ENCODE measurements at places on chromosomes 3 and 15.

GRCh38 chr15:83449250-83449671 is 2.1 kb downstream of the SH3GL3 start:
- no peak for DNase-seq

GRCh38 chr3:102089239-102089638 is 239.9 kb downstream of the NFKBIZ start:
- DNase-seq, result no peak

DNA sequence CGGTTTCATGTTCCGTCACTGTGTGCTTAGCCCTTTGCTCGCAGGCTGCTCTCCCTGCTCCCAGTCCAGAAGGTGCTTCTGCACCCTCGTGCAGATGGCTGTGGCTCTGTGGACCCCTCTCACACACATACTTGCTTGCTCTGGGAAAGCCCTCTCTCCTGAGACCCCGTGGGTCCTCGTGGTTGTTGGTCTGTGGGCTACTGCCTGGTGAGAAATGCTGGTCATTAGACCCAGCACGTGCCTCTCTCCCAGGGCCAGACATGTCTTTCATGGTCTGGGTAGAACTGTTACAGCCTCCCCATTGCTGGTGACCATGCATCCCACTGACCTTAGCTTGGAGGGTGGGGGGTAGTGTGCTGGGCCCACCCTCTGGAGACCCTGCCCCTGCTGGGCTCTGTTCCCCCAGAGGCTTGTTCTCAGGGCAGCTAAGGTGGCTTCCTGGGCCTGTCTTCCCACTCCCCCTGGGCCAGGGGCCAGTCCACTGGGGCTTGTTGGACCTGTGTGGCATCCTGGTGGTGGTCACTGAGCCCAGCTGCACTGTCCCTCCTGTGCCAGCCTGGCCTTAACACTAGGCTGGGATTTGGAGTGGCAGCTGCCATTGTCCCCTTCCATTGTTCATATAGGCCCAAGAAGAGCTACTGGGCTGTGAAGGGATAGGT is 10.6 kb downstream of the C15orf39 start:
- DNase-seq, result no peak

DNA sequence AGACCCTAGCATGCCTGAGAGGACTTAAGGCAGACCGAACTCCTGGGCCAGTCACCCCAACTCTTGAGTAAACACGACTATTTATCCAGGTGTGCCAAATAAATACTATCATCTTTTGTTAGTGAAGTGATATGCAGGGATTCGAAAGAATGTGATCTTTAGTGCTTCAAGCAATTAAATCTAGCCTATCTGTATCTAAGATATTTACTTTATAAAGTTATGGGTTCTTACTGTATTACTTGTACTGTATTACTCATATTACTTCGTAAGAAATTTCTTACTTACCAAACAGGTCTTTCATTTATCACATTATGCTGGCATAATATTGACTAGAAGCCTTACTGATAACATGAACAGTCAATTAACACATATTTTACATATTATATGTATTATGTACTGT is 211.6 kb upstream of the NECTIN3 start:
- DNase-seq, result no peak

DNA sequence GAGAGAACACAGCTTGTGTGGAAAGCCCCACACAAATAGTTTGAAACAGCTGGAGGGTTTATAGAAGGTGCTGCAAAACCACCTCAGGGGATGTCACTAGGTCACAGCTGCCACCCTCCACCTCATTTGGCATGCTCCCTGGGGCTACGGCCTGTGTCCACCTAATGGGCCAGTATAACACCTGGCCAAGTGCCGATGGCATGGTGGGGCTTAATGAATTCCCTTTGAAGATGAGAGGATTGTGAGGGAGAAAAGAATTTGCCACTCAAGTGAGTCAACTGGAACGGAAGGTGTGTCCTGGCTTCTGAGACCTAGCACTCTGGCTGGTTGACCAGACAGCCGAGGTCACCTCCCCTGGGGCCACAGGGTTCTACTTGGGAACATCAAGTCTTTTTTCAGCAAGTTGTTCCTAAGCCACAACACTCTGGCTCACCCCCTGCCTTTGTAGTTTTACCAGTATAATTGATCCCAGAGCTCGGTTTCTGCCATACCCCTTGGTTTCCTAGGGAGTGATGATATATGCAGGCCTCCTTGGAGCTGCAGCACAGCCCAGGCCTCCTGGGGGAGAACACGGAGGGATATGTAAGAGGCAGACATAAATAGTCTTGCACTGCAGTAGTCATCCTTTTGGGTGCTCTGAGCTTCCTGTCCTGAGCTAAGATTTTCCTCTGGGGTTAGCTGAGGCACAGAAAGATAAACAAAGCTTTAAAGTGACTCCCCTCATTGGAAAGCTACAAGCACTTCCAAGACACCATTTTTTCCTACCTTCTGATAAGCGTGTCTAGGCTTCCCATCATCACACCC is 178.2 kb upstream of the LPP start:
- DNase-seq, result no peak

DNA sequence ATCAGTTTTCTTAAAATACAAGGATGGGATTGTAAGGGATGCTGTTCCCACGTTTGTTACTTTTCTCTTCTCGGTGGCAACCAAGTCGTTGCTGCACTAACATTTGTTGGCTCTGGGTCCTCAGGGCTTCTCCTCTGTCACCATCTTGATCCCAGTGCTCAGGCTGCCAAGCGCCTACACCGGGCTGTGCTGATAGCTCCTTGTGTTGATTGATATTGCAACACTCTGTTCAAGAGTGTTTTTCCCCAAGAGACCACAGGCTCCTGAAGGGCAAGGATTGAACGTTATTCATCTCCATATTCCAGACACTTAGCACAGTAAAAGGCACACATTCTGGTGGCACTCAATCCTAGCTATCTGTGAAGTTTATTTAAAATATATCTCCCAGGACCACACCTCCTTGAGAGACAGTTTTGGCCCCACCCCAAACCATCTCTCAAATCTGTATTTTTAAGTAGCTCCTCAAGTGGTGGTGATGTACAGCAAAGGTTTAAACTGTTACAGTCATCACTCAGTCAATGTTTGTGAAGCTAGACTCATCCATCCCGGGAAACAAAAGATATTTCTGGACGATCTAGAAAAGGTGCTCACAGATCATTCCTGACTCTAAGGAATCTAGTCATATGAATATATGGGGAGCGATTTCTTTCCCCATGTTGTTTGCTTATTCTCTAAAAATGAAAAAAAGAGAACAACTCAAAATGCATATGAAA is 38.5 kb upstream of the FOXP1 start:
- no peak for DNase-seq

DNA sequence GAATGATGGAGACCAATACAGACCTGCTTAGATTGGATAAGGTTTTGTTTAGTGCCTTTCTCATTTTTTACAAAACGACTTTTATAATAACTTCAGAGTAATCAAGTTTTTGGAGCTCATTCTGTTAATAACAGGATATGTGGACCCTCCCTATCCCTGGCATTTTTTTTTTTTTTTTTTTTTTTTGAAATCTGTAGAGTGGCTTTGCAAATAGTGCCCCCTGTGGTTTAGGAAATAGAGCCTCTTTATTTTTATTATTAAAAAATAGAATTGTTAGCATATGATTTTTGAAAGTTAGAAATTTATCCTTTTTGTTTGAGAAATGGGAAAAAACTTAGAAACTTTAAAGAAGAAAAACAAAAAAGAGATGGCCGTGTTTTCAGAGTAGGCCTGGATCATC is 11.4 kb downstream of the SKIL start:
- DNase-seq, result no peak

DNA sequence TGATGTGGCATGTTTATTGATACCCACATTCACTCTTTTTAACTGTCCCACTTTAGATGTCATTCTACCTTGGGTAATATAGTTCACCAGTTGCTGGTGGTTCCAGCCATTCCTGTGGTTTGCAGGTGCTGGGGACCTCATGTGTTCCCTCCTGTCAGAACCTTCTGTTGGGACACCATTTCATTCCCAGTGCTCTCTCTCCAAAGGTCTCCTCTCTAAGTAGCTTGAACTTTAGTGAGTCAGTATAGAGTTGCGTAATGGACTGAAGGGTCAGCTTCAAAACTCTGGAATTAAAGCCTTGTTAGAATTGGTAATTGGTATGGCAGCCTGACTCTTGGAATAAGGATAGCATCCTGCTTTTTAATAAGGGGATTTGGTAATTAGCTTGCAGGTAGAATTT is 108.5 kb downstream of the PLCL2 start:
- DNase-seq, result no peak

GRCh38 chr3:120469440-120469839 is 18.6 kb upstream of the FSTL1 start:
- no peak for DNase-seq

DNA sequence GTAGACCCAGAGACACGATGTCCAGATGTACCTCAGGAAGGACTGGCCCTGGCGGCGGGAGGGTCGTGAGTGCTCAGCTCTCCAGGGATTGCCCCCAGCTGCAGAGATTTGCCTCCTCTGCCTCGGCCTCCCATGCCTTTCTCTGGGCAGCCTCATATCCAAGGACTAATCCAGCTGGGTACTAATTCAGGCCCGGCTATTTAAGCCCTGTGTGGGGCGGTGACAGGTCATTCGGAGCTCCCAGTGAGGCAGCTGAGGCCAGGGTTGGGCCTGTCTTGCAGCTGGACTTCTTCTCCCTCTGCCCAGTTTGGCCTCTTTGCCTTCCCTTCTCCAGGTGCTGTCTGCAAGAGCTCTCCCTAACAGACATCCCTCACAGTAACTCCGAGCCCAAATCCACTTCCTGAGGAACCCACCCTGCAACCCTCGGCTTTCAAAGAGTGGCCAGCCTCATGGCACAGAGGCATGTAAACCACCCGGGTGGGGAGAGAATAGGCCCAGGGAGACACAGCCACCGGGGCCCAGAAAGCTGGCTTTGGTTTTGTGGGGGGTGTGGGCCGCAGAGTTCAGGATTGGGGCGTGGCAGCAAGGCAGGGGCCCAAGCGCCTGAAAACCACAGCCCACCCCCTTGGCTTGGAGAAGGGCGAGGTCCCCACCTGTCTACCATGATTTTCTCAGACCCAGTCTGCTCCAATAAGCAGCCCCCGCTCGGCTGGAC is 85.8 kb downstream of the PPCDC start:
- DNase-seq, result no peak

- no peak for DNase-seq
Measured at GRCh38 chr3:193728429-193729087, 135.6 kb downstream of the OPA1 start.

DNA sequence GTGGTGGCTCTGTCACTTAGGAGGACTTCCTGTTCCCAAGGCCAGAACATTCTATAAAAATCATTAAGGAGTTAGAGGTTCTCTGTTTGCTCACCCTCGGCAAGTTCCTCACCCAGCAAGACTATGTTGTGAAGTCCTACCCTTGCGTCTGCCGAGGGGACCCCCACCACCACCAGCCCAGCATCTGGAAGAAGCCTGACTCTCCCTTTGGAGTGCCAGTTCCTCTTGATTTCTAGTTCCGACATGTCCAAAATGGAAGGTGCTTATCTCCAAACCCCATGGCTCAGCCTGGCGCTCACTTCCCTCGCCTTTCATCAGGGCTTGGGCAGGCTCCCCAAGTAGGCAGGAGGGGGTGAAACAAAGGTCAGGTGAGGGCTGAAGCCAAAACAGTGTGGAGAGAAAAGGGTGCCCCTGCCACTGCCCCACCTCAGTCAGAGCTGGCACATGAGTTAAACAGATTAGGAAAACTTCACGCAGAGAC is 41.0 kb downstream of the BHLHE40 start:
- DNase-seq, result no peak

DNA sequence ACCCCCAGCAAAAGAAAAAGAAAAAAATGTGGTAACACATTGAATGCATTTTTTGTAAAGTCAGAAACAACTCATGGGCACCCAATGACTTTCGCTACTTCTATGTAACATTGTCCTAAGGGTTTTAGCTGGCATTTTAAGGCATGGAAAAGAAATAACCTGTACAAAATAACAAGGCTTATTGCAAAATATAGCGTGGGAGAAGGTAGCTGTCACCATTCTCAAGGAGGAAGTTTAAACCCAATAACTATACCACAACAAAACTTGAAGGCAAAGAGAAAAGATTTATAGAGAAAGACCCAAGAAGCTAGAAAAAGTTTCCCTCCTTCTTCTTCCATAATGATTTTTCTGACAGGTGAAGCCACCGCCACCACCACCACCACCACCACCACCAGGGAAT is 55.7 kb upstream of the ACP3 start:
- no peak for DNase-seq

GRCh38 chr3:123349566-123350435 is 99.1 kb downstream of the ADCY5 start:
- no peak for DNase-seq

DNA sequence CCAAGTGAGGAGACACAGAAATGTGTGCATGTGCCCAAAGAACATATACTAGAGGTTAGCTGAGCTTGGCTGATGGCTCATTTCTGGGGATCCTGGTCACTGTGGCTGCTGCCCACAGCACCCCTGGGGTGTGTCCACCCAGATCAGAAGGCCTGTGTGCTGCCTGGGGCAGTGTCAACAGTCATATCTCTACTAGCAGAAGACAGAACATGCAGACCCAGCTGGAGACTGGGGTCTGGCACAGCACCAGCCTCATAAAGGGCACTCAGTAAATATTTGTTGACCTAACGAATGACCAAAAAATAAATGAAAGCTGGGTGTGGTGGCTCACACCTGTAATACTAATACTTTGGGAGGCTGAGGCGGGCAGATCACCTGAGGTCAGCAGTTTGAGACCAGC is 16.4 kb downstream of the CHRNA3 start:
- no peak for DNase-seq

- no peak for DNase-seq
Measured at GRCh38 chr3:114112696-114113095, 56.2 kb downstream of the QTRT2 start.

GRCh38 chr3:81554801-81555200 is 206.6 kb downstream of the GBE1 start:
- DNase-seq, result no peak

DNA sequence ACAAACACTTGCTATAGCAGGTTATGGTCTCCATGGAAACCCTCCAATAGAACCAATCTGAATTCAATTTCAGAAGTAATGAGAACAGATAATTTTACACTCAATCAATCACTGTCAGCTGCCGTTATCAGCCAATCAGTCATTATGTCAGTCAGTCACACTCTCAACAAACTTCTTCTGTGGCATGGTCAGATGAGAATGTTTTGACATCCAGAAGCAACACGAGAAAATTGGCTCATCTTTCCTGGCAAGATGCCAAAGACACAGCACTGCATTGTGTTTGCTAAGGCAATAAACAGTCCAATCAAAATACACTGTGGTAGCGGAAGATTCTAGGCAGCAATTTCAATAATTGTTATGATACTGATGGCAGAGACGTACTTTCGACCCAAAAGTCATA is 190.7 kb downstream of the RORA start:
- peak; percentile 5 for DNase-seq

DNA sequence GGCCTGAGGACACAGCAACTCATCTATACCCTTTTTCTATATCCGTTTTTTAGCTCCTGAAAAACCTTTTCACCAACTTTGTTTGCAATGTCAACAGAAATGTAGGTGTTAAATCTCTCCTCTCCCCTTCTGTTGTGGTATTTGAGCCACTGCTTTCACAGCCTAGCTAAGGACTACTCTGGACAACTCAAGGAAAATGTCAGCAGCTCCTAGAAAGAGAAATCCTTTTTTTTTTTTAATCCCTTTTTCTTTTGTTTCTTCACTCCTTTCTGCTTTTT is 176.6 kb downstream of the KLHL25 start:
- DNase-seq, result no peak

GRCh38 chr3:46389306-46389705 is 17.6 kb downstream of the CCR5AS start:
- DNase-seq, result no peak

- no peak for DNase-seq
Measured at GRCh38 chr15:38994310-38994709, 429.7 kb upstream of the RASGRP1 start.
